ENCODE measurements at places on chromosomes 1 and 21.
A peak's percentile ranks its signal among the peaks of the same experiment; 100 is the strongest.

DNA sequence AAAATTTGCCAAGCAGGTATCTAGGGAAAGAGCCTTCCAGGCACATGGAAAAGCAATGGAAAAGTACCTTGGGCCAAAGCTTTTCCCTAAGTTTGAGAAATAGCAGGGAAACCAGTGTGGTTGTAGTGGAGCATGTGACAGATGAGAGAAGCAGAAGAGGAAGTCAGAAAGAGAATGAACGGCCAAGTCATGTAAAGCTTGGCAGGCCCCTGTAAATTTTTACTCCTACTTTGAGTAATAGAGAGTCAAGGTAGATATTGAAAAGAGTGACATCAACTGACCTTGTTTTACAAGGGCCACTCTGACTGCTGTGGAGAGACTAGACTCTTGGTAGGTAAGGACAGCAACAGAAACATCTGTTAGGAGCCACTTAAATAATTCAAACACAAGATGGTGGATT, 180.9 kb upstream of the PRMT6 start:
- no peak for DNase-seq

- DNase-seq: peak; percentile 5
Observed at GRCh38 chr1:65606426-65606825, 186.0 kb downstream of the LEPR start.

- DNase-seq: peak; percentile 13
Observed at GRCh38 chr1:36411674-36412648, 14.3 kb upstream of the LSM10 start.

DNA sequence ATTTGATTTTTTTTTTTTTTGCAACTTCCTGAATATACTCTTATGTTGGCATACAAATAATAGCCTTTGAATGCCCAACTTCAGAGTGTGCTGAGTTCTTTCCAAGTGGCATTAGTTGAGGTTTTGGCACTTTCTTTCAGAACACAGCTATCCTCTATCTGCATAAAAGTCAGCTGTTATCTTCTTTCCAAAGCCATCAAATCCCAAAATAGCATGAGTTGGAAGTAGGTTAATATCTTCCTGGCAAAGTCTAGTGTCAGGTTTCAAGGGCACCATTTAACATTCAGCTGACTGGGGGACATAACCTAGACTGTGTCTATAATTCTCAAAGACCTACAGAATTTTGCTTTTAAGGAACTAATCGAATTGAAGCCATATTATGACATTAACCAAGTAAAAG, 223.9 kb downstream of the PLPP3 start:
- DNase-seq: no peak

DNA sequence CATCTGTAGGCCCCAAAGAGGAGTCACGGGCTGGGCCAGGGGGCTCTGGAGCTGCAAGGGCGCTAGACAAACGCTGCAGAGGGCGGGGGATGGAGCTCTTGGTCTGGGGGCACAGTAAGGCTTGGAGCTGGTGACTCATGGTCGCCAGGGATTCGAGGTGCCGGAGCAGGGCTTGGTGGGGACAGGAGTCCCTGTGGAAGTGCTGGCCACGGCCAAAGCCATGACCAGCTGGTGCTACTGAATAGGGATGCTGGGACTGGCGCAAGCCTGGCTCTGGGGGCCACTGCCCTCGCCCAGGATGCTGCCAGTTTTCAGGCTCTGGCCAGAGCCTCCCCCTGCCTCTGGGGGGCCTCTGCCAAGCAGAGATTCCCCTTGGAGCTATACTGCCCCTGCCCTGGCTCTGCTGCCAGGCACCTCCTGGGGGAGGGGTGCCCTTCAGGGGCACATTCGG, 25.2 kb downstream of the SPOCD1 start:
- DNase-seq: no peak

DNA sequence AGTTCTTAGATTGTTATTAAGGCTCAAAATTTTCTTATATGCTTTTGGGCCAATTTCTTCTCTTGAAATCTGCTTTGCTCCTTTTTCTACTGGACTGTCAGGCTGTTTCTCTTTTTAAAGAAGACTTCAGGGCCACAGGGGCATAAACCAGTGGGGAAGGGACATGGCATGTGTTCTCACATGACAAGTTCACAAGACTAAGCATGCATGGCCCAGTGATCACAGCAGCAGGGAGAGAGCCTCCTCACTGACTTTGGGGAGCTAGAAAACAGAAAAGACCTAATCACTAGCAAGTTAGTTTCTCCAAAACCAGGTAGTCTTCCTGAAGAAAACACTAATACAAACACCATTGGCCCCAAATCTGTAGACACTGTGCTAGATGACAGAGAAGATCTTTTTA, 64.8 kb downstream of the RAB3GAP2 start:
- DNase-seq: no peak

- DNase-seq: peak; percentile 41
Observed at GRCh38 chr1:11948822-11949458, 14.4 kb downstream of the PLOD1 start.

DNA sequence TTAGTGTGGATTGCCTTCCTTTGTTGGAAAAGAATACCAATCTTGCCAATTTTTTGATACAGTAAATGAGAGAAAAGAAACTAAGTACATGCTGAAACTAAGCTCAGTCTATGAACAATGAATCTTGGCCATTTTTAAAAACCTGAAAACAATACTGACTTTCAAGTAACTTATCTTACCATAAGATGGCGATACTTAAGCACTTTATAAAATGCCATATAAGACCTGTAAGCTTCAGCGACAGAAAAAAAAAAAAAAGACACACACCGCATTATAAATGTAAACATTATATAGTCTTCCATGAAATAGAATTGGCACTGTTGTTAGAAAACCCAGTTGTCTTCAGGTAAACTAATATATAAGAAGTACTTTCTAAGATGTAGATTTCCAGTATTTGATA, 3.0 kb downstream of the OLFM3 start:
- DNase-seq: peak; percentile 0

- DNase-seq: peak; percentile 8
Observed at GRCh38 chr1:48619539-48619938, 147.5 kb upstream of the SPATA6 start.

DNA sequence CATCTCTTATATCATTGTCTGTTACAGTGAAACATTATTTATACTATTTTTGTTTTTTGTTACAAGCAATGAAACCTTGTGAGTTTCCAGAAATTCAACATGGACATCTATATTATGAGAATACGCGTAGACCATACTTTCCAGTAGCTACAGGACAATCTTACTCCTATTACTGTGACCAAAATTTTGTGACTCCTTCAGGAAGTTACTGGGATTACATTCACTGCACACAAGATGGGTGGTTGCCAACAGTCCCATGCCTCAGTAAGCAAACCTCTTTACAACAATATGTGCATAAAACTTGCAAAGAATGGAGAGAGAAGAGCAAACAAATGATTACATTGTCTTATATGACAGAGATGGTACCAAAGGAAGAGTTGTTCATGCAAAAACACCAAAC, 22.4 kb downstream of the CFHR4 start:
- peak; percentile 6 for DNase-seq

- DNase-seq: no peak
Observed at GRCh38 chr1:166113031-166113430, 53.8 kb downstream of the FAM78B start.

DNA sequence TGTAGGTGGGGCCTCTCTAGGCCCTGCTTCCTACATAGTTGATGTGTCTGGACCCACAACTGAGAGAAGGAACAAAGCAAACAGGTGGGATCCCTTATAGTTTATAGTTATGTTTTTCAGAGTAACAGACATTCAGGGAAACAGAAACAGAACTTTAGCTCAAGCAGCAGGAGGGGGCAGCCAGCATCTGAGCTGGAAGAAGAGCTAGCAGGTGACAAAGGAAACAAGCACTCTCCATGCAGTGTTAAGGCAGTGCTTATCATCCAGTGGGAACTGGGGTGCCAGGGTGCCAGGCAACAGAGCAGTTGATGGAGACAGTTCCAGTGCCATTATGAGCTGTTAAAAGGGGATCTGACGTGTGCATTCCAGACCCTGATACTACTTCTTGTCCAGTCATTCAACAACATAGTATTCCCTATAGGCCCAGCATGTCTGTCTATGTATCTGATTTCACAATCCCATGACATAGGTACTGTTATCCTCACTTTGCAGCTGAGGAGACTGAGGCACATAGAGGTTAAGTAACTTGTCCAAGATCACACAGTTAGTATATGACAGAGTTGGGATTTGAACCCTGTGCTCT, 13.5 kb downstream of the HIVEP3 start:
- DNase-seq: no peak

DNA sequence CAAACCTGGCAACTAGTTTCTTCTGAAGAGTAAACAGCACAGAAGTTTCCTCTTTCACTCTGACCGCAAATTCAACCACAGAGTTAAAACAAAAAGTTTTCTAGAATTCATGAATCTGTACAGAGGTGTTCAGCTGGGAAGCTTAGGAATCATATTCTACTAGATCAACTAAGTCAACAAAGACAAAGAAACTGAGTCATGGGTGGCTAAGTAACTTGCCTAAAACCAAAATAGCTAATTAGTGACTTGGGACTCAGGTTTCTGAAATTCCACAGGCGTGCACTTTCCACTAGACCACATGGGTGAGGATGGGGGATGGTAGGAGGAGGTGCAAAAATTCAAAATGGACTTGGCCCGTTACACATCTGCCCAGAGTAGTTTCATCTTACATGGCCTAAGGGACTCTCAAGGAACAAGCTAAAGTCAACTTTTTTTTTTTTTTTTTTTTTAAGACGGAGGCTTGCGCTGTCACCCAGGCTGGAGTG, 25.8 kb downstream of the PTPN14 start:
- peak; percentile 53 for DNase-seq

- peak; percentile 48 for DNase-seq
Observed at GRCh38 chr1:205458777-205459566, 3.1 kb upstream of the BLACAT1 start.

- no peak for DNase-seq
Observed at GRCh38 chr1:202434059-202434458, 85.6 kb downstream of the PPP1R12B start.

GRCh38 chr1:45913183-45913683, 109.8 kb downstream of the MAST2 start:
- DNase-seq: peak; percentile 98

DNA sequence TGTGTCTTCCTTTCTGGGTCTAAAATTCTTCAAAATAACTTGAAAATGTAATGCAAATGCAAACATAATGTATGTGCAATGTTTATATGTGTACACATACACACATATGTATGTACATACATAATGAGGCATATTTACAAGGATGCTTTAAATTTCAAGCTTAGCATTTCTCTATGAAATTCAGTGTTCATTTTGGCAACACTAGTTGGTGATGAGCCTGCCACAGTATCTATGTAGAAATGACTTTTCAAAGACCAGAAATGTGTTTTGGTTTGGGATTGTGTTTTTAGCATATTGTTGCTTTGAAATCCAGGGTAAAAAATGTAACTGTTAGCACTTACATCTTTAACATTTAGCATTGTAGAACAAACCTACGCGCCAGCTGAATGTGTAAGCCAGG, 10.1 kb downstream of the GABPA start:
- no peak for DNase-seq

GRCh38 chr1:8555582-8555981, 237.7 kb downstream of the SLC45A1 start:
- DNase-seq: no peak

DNA sequence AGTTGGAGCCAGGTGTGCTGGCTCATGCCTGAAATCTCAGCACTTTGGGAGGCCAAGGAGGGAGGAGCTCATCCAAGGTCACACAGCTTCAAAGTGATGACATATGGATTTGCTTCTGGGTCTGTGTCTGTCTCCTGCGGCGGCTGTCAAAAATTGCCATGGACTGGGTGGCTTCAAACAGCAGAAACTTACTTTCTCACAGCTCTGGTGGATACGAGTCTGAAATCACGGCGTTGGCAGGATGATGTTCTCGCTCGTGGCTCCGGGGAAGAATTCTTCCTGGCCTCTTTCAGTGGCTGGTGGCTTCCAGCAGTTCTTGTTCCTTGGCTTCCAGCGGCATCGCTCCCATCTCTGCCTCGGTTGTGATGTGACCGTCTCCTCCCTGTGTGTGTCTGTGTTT, 314.8 kb upstream of the C1orf174 start:
- no peak for DNase-seq

GRCh38 chr1:22728751-22729399, 18.2 kb downstream of the EPHB2 start:
- DNase-seq: no peak

DNA sequence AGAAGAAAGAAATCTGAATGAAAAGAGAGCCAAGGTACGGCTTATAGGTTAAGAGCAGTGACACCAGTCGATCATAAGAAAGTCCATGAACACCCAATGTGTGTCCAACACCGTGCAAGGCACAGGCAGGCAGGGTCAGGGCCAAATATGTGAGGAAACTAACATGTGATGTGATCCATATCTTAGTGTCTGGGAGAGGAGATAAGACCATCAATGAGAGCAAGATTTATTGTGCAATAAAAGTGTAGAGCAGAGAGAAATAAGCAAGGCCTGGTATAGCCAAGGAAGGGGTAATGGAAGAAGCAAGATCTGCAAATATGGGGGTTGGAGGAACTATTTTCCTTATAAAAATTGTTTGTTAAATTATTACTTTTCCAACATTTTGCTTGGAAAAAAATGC, 198.8 kb downstream of the CRB1 start:
- no peak for DNase-seq

- no peak for DNase-seq
Observed at GRCh38 chr1:27744556-27744955, 18.8 kb downstream of the FAM76A start.

DNA sequence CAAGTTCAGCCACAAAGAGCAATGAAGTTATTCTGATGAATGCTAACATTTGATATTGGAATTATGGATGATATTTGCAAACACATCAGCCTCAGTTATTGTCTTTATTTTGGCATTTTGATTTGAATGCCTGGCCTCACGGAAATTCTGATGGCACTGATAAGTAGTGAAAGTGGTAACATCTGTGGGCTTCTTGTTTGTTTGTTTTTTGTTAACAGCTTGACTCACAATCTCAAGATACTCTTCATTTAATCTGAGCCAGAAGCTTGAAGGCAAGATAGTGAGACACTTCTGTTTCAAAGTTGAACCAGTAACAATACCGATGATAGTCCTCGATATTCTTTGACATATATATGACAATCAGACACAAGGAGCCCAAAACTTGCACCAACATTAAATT, 182.9 kb upstream of the NFIA start:
- DNase-seq: no peak

GRCh38 chr1:44460107-44460882, 55.2 kb downstream of the RNF220 start:
- no peak for DNase-seq

DNA sequence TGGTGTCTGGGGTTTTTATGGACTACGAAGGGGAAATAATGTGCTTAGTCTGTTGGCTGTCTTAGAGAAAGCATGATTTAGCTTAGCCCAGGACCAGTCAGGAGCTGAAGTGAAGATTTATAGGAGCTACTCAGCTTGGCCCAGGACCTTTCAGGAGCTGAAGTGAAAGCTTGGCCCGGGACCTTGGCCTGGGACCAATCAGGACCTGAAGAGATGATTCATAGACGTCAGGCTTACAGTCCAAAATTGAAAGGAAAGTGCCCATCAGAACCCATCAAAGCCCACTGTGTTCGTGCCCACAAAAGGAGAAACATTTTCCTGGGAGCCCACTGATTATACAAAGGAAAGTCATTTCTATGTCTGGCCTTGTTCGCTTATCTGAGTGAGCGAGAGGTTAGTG, 35.6 kb downstream of the MSTO1 start:
- peak; percentile 62 for DNase-seq

- DNase-seq: peak; percentile 98
Observed at GRCh38 chr21:17848228-17848627, 29.1 kb upstream of the C21orf91 start.
